Testis (tissue), 5 donors: ENCODE measurements at places on chromosomes 4 and X.

GRCh38 chr4:1567519-1567807 lies 116.7 kb downstream of the FAM53A start:
- no peak for DNase-seq

- no peak for DNase-seq
Observed at GRCh38 chr4:90190525-90190924, 63.3 kb downstream of the CCSER1 start.

DNA sequence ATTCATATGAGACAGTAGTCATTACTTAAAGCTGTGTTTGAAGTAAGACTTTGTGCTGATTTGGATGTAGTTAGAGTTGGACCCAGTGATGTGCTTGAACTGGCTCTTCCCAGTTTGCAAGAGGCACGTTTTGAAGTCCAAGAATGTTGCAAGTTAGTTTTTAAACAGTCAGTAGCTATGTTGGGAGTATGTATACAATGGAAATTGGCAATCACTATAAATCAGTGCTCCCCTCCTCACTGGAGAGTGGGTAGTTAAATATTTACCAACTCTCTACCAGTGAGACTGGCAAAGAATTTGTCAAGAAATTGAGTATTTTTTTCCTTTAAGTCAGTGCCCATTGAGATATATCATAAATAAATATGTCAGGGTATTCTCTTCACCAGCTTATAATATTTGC lies 191.9 kb upstream of the SPRY1 start:
- no peak for DNase-seq

GRCh38 chr4:26936284-26937065 lies 75.8 kb downstream of the STIM2 start:
- DNase-seq: peak; percentile 55

DNA sequence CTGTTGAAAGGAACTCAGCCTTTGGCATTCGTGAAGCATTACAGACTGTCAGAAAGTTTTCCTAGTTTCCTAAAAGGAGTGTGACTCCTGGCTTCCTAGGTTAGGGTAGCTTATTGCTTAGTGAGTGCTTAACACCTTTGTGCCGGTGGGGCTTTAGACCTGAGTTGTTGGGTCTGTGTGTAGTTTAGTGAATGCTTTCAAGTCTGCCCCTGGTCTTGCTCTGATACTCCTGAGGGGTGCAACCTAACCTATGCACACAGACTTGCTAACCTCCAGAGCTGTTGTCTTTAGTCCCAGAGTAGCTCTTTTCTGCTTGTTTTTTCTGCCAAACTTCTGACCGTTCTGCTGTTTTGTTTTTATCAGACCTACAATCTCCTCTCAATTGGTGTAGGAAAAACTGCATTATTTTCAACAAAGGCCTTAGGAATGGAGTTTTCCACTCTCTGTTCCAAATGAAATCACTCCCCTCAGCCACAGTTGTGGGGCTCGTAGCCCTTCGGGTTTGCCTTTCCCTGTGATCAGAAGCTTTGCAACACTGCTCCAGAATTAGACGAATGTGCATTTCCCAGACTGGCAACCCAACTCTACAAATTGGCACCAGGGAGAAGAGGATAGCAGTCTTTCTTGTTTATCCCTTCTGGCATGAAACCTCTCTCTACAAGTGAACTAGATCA lies 1399.1 kb upstream of the PCDH7 start:
- DNase-seq: no peak

DNA sequence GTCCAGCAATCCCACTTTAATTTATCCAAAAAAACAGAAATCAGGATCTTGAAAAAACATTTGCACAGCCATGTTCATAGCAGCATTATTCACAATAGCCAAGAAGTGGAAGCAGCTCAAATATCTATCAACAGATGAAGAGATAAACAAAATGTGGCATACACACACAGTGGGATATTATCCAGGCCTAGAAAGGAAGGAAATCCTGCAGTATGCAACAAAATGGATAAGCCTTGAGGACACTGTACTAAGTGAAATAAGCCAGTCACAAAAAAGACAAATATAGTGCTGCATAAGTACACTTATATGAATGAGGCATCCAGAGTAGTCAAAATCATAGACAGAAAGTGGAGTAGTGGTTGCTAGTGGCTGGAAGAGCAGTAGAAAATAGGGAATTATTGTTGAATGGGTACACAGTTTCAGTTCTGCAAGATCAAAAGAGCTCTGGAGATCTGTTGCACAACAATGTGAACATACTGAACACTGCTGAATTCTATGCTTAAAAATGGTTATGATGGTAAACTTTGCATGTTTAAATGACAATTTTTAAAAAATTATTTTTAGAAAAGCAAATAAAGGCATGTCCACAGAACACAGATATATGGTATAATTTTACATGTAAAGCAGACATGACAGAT lies 25.6 kb downstream of the CHM start:
- no peak for DNase-seq

DNA sequence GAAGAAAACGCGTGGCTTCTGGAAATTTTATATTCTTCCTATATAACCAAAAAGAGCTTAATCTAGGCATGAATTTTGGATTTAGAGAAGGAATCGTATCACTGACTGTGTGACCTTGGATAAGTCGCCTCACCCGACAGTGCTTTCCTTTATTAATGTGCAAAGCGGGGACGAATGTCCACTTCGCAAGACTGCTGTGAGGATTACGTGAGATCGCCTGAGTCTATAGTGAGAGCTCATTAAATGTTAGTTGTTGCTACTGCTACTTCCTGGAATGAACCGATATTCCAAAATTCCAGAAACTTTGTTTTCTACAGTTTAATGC lies 448 bp upstream of the TBC1D8B start:
- no peak for DNase-seq

DNA sequence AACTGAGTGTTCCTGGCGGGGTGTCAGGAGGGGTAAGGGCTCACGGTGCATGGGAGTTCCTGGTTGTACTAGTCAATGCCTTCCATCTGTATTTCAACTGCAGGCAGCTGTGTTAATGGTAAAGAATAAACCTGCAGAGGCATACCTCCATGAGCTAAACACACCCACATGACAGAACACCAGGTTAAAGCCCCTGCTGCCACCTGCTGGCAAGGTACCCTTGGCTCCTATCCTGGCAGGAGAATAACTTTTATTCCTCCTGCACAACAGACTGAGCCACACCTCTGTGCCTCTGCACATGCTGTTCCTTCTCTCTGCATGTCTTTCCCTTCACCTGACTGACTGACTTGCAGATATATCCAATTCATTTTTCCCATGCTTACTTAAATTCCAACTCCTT lies 11.1 kb downstream of the ITIH6 start:
- DNase-seq: no peak

- peak; percentile 85 for DNase-seq
Observed at GRCh38 chrX:47523297-47523696, 37.7 kb upstream of the ARAF start.

- DNase-seq: no peak
Observed at GRCh38 chrX:38627683-38628082, 66.3 kb downstream of the TSPAN7 start.

GRCh38 chr4:22596409-22596808 lies 80.5 kb upstream of the ADGRA3 start:
- DNase-seq: no peak

GRCh38 chr4:53605783-53606182 lies 14.5 kb upstream of the LNX1 start:
- no peak for DNase-seq

- no peak for DNase-seq
Observed at GRCh38 chr4:164483711-164484110, 270.2 kb upstream of the SMIM31 start.

- DNase-seq: no peak
Observed at GRCh38 chr4:15737255-15737654, 34.4 kb downstream of the BST1 start.

- DNase-seq: no peak
Observed at GRCh38 chr4:169573889-169574288, 38.5 kb downstream of the NEK1 start.

- no peak for DNase-seq
Observed at GRCh38 chr4:16122784-16123183, 39.0 kb upstream of the PROM1 start.

- no peak for DNase-seq
Observed at GRCh38 chrX:134695999-134696398, 37.7 kb upstream of the PLAC1 start.

DNA sequence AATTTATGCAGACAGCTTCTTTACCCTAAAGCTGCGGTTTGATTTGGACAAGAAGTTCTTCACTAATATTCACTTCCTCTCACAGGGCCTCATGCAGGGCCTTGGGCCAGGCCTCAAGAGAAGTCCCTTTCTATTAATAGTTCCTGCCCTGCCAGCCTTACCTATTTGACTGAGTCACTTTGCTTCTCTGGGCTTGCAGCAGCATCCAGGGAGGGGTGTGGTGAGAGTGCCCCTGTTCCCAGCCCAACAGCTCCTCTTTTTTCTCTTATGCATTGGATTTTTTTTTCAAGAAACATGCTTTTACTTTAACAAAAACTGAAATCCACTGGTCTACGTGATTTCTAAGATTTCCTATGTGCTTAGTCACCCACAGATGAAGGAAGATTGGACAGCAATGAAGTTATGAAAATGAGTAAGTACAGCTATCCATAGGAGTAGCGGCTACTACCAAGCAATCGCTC lies 26.7 kb downstream of the FAM156B start:
- no peak for DNase-seq

- no peak for DNase-seq
Observed at GRCh38 chrX:39238006-39238405, 436.7 kb downstream of the MID1IP1 start.

- DNase-seq: no peak
Observed at GRCh38 chr4:88957570-88957969, 99.4 kb downstream of the FAM13A start.

GRCh38 chr4:155545456-155545855 lies 121.2 kb upstream of the GUCY1A1 start:
- no peak for DNase-seq

- DNase-seq: no peak
Observed at GRCh38 chr4:53721263-53721662, 130.0 kb upstream of the LNX1 start.

DNA sequence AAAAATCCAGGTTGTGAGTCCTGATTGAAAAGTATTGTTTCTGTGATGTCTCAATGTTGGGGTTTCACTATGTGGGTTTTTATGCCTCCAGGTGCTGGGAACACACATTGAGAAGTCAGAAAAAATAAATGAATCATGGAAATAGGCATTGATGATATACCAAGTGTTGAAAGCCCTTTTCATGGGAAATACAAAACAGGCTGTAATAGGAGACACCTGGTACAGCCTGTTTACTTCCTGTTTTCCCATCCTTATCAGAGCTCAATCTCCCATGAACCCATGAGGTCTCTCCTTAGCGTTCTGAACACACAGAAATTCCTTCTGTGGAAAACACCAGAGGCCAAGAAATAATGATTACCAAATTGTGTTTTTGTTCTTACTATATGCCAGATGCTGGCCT lies 106.3 kb upstream of the BOD1L1 start:
- DNase-seq: no peak

- no peak for DNase-seq
Observed at GRCh38 chrX:28880136-28880535, 292.9 kb downstream of the IL1RAPL1 start.

DNA sequence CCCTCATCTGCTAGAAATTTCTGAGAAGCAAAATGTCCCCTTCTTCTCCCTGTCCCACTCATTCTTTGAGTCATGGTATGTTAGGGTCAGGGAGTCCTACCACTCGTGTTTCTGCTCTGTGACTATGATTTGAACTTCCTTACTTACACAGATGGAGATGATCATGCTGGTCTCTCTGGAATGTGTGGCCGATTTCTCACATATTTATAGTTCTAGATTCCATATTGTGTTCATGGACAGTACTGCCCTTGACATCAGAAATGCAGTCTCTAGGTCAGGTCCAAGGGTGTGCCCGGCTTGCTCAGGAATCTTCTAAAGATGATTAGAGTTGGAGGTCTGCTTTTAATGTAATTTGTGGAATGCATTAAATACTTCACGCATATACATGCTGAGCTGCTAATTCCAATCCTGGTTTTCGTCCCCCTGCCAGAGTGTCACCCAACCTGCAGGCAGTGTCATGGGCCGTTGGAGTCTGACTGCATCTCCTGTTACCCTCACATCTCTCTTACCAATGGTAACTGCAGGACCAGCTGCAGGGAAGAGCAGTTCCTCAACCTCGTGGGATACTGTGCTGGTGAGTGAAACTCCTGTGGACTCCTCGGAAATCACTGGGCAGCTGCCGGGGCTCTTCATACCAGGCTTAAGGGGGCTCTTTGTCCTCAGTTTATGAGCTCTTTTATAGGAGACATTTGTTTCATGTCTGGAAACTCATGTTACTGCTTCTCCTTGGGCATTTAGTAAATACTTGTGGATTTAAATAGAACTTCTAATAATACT lies 214.1 kb upstream of the ANXA3 start:
- no peak for DNase-seq

DNA sequence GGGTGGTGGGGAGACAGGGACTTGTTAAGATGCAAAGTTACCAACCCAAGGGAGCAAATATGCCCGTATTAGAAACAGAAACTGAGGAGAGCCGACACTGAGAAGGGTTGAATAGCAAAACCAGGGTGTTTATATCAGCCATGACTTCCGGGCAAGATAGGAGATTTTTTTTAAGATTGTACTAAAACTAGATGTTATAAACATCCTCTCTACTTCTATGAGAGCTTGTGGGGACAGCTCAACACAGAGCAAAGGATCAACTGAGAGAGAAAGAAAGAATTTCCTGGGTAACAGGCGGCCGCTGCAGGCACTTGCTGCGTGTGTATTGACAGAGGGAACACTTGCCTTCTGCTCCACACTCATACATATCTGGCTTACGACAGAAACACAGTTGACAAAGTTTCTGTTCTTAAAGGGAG lies 49.1 kb upstream of the FBXW7 start:
- DNase-seq: no peak

GRCh38 chr4:37241647-37242046 lies 2.9 kb upstream of the NWD2 start:
- no peak for DNase-seq

DNA sequence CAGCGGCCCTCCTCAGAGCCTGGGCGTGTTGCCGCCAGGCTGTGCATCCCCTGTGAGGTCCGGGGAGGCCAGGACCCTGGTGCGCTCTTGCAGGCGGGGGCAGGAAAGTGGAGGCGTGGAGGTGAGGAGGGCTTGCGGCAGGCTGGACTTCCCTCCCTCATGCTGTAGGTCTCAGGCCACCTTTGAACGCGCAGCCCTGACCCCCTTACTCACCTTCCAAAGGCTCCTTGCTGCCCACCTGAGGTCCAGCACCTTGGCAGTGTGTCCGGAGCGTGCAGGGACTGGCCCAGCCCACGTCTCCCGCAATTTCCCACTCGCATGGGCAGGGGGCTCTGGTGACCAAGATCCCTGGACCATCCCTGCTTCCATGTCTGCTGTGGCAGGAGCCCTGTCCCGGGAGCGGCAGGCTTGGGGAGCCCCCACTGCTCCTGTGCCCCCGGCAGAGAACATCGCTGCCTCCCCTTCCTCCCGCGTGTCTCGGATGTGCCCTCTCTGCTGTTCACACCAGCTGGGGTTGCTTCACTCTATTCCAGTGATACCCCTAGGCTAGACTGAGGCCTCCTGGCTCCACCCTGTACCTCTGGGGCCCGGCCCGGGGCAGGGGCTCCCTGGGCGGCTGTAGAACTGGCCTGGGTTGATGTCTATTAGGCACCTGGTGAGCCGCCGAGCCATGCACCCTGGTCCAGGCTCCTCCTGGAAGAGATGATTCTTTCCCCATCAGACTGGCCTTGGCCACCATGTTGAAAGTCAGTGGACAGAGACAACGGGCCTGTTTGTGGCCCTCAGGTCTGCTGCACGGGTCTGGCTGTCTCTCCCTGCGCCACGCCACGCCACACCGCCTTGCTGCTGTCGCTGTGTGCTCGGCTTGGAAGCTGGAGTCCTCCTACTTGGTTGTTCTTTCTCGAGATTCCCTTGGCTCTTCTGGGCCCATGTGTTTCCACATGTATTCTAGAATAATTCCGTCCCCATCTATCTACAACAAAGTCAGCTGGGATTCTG lies 95.4 kb upstream of the ADRA2C start:
- no peak for DNase-seq
